ENCODE measurements at places on chromosomes 1 and 21.

- no peak for DNase-seq
These were observed 92.4 kb downstream of the RUNX1 start for GRCh38 chr21:34956416-34957316.

DNA sequence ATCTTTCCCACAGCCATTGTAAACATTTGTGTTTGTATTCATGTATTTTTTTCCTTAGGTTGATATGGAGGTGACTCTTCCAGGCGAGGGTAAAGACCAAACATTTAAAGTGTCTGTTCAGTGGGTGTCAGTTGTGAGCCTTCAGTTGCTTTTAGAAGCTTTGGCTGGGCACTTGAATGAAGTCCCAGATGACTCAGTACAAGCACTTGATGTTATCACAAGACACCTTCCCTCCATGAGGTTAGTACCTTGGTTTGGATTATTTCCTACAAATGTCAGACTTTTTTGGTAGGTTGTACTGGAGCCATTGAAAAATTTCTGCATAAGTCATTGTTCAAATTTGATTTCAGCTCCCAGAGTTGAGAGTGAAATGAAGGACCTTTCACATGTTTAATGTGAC lies 17.4 kb downstream of the AGO4 start:
- DNase-seq: no peak

DNA sequence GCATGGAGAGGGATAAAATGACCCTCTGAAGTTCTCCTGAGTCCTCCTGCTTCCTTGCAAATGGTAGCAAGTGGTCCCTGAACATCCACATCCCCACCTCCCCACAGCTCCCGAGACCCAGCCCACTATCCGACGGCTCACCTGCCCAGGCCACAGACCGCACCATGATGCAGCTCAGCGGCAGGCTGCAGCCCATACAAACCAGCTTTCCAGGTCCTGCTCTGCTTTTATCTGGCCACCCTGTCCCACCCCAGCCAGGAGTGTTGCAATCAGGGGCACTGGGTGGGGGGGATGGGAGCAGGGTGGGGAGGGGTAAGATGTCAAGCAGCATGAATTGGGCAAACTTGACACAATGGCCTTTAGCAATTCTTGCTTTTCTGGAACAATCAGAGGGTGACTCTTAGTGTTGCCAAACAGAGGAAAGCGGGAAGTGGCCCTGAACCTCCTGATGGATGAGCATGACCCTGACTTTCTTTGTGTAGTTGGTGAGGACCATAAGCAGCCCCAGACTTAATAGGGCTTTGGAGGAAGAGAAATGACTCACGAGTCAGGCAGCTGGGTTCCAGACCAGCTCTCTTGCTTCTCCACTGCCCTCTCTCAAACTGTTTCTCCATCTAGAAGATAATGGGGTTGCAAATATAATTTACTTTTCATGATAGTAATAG lies at the start of gene CHIT1:
CHIT1 (minus strand) TSS at position 203 of the 665 bp plus-strand sequence; CDS start at position 166, 37 bp downstream.
- DNase-seq: no peak

DNA sequence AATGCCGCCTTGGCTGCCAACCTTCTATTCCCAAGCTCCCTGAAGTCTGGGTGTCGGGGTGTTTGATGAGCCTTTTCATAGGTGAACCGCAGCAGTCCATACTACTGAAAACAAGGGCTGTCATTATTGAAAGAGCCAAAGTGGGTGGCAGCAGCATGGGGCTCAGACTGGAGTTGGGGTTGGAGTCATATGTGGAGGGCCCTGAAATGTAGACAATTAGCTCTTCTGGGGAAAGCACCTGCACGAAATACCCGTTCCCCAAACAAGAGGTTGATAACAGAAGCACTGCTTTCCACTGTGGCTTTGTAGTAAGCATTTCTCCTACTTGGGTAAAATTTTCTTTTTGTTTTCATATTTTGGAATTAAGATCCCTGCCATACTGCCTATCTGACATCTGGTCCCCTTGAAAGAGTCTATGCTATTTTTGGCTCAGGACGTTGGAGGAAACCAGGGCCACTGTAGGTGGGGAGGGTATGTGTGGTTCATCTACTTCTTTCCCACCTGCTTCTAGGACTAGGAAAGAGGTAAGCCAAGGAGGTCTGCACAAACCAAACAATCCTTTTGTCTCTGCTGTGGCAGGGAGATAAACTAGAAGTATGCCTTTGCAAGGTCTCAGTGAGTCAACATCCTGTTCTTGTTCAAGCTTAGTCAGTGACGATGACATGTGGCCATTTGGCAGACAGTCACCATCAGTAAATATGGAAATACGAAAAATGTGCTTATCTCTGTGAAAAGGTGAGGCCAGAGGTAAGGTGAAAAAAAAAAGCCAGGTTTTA lies 197.0 kb upstream of the UBE2U start:
- DNase-seq: no peak

DNA sequence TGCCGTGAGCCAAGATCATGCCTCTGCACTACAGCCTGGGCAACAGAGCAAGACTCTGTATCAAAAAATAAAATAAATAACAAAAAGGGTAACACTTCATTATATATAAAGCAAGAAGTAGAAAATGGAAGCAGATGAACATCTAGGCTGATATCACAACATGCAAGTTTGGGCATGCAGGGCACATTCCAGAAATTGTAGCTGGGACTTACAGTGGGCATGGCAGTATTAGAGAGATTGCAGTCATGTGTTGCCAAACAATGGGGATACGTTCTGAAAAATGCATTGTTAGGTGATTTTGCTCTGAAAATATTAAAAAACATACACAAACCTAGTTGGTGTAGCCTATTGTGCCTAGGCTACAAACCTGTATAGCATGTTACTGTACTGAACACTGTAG lies 441.0 kb upstream of the PRMT6 start:
- no peak for DNase-seq

DNA sequence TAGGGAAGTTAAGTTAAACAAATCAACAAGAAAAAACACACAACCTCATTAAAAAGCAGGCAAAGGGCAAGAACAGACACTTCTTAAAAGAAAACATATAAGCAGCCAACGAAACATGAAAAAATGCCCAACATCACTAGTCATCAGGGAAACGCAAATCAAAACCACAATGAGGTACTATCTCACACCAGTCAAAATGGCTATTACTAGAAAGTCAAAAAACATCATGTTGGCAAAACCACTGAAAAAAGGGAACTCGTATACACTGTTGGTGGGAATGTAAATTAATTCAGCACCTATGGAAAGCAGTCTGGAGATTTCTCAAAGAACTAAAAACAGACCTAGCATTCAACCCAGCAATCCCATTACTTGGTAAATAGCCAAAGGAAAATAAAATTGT lies 51.1 kb downstream of the HSF2BP start:
- DNase-seq: no peak

- DNase-seq: no peak
These were observed 2.1 kb upstream of the A3GALT2 start for GRCh38 chr1:33322870-33323585.

DNA sequence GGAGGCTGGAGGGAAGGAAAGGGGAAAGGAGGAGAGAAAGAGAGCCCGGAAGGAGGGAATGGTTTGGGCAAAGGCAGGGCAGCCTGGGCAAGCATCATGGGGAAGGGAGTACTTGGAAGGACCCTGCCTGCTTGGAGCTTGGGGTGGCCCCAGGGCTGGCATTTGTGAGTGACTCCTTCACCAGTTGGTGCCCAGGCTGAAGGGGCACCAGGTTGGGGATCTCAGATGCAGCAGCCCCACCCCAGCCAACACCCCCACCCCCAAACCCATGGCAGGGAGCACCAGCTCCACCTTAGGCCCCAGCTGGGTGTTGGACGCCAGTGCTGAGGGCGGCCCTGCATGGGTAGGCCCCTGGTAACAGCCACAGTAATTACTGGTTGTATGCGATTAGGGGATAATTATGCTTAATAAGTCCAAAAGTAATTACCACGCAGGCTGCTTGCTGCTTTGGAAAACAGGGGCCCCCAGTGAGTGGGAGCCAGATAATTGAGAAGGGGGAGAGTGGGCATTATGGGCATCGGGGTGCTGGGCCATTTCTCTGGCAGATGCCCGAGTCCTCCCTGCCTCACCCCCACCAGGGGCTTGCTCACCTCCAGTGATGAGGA lies 78.3 kb downstream of the VWA5B1 start:
- no peak for DNase-seq

GRCh38 chr1:110321846-110322245 lies 17.3 kb upstream of the RBM15 start:
- DNase-seq: no peak
